Stimulated activated naive CD8-positive, alpha-beta T cell treated with anti-CD3 and anti-CD28 coated beads, Interleukin-15, Interleukin-2, amounts not matched to agents 100 U/mL and 50 U/mL, for 24 hours (primary cell): ENCODE measurements at places on chromosomes 1 and 21.

DNA sequence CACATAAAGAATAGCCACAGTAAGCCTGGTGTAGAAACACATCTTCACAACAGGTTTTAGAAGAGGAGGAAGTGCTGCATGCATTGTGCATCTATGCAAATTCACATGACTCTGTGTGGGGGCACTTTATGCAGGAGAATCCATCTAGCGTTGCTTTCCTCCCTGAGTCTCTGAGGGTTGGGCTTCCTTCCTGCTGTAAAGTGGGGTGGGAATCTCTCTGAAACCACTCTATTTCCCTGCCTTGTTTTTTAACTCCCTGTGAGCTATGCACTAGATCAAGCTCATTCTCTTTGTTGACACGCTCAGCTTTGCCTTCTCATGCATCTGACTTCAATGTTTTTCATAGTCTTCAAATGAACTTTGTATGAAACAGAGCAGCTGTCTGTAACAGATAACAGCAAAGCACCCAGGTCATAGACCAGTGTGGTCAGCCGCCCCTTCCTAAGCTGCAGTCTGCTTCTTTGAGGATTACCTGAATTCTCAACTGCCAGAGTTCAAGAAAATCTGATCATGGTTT lies 102.7 kb upstream of the DPH5 start:
- DNase-seq: no peak

- DNase-seq: no peak
Measured at GRCh38 chr1:53237638-53238037, 680 bp downstream of the MAGOH start.

- DNase-seq: no peak
Measured at GRCh38 chr1:156135930-156136871, 17.2 kb upstream of the SEMA4A start.

DNA sequence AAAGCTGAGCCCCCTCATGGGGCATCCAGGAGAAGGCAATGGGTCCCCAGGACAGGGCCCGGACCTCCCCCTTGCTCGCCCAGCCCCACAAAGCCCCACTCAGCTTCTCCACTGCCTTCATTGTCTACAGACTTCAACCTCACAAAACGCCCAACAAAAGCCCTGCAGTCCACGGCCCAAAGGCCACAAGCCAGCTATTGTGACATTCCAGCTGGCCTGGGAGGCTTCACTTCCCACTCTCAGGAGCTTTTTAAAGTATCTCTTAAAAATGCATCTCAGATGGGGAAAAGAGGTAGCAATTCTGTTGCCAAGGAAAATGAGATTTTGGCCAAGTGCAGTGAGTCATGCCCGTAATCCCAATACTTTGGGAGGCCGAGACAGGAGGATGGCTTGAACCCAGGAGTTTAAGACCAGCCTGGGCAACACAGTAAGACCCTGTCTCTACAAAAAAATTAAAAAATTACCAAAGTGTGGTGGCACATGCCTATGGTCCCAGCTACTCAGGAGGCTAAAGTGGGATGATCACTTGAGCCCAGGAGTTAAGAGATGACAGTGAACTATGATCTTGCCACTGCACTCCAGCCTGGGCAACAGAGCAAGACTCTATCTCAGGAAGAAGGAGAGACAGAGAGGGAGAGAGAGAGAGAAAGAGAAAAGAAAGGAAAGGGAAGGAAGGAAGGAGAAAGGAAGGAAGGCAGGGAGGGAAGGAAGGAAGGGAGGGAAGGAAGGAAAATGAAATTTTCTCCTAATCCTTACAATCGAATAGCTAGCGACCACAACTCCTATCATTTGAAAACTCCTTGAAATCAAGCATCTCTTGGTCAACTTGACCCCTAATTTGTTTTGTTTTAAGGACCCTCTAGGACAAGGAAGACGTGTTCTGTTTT lies 31.4 kb upstream of the TARDBP start:
- DNase-seq: no peak

DNA sequence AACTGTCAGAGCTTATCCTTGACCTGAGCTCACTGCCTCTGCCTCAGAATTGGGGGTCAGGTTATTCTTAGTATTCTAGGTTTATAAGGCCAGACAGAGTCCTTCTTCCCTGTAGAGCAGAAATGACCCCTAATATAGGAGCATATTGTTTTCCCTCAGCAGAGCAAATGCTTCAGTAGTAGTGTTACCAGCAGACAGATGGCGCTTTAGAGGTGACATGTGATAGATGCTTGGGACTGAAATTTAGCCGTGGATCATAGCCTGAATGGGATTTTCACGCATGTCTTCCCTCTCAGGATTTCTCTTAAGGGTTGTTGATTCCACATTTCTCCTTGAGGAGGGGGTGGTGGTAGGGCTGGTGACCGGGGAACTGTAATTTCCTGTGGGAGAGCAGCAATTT lies 24.5 kb downstream of the ADARB1 start:
- DNase-seq: no peak

- no peak for DNase-seq
Measured at GRCh38 chr1:45658171-45658570, 28.2 kb downstream of the GPBP1L1 start.

GRCh38 chr1:5945445-5945844 lies 46.8 kb downstream of the NPHP4 start:
- DNase-seq: no peak

DNA sequence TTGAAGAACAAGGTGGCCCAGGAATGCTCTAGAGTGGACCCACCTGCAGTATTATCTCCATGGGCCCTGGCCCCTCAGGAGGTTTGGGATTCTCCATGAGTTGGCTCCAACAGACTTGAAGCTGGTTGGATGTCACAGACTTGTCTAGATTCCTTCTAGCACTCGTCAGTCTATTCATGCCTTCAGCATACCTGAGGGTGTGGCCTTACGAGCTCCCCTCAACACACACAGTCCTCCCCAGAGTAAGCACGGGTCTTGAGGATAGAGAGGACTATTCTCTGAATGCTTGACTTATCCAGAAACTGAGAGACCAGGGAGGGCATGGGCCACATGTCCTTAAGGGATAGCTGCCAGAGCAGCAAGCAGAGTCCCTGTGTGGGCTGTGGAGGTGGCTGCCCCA lies 45.9 kb upstream of the COL6A1 start:
- no peak for DNase-seq

- DNase-seq: no peak
Measured at GRCh38 chr1:82073071-82073470, 272.3 kb downstream of the ADGRL2 start.

- no peak for DNase-seq
Measured at GRCh38 chr21:37188825-37189224, 78.3 kb downstream of the VPS26C start.

GRCh38 chr1:155008015-155008941 lies 5.7 kb downstream of the ZBTB7B start:
- DNase-seq: no peak

DNA sequence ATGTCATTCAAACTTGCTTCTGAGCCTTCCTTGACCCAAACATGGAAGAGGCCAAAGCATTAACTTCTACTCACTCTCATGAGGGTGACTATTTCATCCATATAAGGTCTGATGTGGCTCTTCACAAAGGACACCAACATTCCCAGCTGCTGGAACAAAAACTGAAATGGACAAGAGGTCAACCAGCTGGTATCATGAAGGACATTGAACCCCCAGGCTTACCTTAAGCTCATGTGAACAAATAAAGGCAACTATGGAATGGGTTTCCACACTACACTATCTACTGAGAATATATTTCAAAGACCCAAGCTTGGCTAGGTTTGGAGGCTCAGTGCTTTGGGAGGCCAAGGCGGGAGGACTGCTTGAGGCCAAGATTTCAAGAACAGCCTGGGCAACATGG lies 26.9 kb downstream of the ANGPTL7 start:
- no peak for DNase-seq

- DNase-seq: no peak
Measured at GRCh38 chr1:30462826-30463425, 260.5 kb downstream of the MATN1 start.

- DNase-seq: no peak
Measured at GRCh38 chr1:185969028-185969427, 234.8 kb downstream of the HMCN1 start.

GRCh38 chr1:200346700-200347099 lies 63.1 kb downstream of the ZNF281 start:
- no peak for DNase-seq

GRCh38 chr1:12769031-12769430 lies 4.5 kb upstream of the PRAMEF12 start:
- DNase-seq: no peak

GRCh38 chr21:43609501-43610340 lies 49.6 kb downstream of the HSF2BP start:
- DNase-seq: no peak

- no peak for DNase-seq
Measured at GRCh38 chr1:53001128-53001527, 60.9 kb upstream of the PODN start.

DNA sequence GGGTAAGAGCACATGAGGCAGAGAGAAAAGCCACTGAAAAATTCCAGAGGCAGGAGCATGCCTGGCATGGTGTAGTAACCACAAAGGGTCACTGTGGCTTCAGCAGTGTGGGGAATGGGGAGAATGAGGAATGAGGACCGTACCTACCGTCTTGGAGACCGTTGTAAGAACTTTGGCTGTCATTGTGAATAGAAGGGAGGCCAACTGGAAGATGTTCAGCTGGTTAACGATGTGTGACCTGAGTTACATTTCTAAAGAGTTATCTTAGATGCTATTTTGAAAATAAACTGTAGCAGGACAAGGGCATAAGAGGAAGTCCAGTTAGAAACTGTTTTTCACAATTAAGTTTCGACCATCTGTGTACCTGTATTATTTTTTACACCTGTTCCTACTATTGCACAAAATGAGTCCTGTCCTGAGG lies 365.5 kb upstream of the SGIP1 start:
- no peak for DNase-seq

GRCh38 chr1:24679725-24680124 lies 36.6 kb downstream of the SRRM1 start:
- no peak for DNase-seq

GRCh38 chr1:59266180-59266926 lies 30.5 kb upstream of the FGGY start:
- DNase-seq: no peak

- DNase-seq: no peak
Measured at GRCh38 chr1:213606252-213606820, 381.4 kb upstream of the PROX1 start.

DNA sequence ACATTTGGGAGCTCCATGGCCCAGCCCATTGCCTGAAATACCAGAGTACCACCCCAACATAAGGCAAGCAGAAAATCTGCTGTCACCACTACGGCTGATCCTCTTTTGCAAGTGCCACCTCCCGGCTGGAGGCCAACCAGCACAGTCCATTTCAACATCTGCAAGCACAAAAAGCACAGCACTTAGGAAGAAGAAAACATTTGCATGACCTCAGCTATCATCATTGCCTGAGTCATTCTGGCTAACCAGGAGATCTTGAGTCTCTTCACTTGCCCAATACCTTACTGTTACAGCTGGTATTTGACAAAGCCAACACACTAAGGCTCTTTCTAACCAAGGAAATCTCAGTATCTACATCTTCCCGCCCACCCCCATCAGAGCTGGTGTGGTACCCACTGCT lies 55.9 kb downstream of the NEK7 start:
- no peak for DNase-seq

DNA sequence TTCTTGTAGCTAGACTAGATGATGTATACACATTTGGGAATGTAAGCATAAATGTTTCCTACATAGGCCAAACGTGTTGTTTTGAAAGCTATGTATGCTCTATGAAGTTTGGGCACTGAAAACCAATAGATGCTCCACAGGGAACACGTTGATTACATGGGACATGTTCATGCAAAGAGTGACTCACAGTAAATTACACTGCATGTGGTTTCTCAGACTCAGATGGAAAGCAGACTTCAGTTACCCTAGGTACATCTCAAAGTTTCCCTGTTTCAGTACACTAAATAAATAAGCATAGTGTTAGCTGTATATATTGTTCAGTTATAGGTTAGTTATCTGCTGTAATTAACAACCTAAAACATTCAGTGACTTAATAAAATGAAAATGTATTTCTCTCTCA lies 301.9 kb upstream of the RUNX1 start:
- no peak for DNase-seq

DNA sequence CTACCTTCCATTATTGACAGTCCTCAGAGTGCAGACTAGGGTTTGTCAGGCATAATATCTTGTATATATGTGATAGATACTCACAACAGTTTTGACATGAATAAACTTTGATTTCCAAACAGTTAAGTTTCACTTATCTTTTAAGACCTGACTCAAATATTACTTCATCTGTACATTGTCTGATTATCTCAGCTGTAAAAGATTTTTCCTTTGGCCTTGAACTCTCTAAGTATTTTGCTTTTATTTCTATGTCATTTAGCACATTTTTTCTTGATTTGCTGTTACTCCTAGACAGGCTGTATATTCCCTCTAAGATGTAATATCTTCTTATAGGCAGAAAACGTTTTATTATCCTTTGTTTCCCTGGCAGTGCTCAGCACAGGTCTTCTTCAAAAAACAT lies 65.6 kb upstream of the DMRTA2 start:
- DNase-seq: no peak

DNA sequence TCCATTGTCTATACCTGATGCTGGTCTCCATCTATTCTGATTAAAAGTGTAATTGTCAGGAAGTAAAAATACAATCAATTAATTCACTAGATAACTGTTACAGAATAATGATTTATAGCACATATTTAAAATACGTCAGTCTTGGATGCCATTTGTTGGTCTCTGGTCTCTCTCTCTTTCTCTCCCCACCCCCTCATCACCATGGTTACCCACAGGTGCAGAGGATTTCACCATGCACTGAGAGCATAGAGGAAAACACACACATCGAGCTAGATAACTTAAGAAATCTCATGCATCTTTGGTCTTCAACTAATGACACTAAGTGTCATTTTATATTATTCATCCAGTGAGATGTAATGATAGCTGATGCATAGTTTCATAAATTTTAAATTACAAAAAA lies 33.4 kb downstream of the LRRC53 start:
- DNase-seq: no peak

GRCh38 chr1:18532390-18533170 lies 51.9 kb downstream of the KLHDC7A start:
- no peak for DNase-seq

- no peak for DNase-seq
Measured at GRCh38 chr1:171254859-171255258, 6.6 kb downstream of the FMO1 start.

- DNase-seq: no peak
Measured at GRCh38 chr1:203143641-203144040, 16.1 kb downstream of the ADORA1 start.

DNA sequence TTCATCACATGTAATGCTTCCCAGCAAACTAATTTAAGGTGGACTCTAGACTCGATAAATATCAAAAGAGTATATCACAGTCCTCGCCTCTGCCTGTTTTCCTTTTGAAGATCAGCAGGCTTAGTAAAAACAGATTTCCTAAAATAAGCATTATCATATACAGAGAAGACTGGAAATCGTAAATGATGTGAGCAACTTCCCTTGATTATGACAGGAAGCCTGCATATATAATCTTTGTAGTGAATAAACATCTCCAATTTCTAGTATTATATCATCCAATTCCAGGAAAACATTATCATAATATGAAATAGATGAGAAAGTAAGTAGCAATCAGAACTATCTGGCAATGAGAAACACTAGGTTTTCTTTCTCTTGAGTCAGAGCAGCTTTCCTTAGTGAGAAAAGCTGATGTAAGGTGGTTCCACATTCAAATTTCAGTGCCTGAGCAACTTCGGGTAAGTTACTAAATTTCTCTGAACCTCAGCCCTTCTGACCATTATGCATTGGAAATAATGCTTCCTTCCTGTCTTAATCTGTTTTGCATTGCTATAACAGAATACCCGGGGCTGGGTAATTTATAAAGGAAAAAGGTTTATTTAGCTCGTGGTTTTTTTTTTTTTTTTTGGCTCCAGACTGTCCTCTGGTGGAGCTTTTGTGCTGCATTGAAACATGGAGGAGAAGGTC lies 12.6 kb upstream of the POU2F1 start:
- DNase-seq: no peak
